ENCODE measurements at places on chromosomes 4 and X.

GRCh38 chr4:1997712-1998111 lies 11.1 kb downstream of the NELFA start:
- DNase-seq: no peak

GRCh38 chr4:36551697-36552214 lies 270.3 kb downstream of the DTHD1 start:
- DNase-seq: no peak

- no peak for DNase-seq
Observed at GRCh38 chrX:151880895-151881294, 31.8 kb upstream of the MAGEA4 start.

DNA sequence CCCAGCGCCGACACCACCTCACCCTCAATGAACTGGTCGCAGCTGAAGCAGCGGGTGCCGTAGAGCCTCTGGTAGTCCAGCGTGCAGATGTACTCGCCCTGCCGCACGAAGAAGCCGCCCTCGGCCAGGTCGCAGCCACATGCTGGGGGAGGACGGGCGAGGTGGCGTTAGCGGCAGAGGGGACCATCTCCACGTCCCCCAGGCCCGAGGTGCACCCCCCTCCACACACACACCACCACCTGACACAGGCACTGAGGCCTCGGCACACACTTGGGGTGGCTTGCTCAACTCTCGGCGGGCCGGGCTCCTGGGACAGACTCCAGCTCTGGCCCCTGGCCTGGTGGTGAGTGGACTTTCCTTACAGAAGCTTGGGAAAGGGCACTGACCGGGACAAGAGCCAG lies 61.5 kb downstream of the ABLIM2 start:
- DNase-seq: no peak

DNA sequence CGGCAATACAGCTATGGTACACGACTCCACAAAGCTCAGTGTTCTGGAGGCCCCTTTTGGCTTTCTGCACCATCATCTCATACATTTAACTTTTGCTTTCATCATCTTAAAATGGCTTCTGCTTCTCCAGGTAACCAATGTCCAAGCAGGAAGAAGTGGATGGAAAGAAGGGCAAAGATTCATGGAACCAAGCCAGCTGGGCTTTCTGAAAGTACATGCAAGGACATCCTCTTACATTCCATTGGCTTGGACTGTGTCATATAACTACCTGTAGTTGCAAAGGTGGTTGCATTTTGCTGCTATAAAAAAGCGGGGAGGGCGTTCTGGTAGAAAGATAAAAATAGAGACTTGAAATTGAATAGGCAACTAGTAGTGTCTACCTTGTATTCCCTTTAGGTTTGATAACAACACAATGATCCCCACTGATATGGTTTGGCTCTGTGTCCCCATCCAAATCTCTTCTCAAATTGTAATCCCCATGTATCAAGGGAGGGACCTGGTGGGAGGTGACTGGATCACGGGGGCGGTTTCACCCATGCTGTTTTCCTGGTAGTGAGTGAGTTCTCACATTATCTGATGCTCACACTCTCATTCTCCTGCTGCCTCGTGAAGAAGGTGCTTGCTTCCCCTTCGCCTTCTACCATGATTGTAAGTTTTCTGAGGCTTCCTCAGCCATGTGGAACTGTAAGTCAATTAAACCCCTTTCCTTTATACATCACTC lies 6.7 kb upstream of the FHIP1A start:
- DNase-seq: no peak

DNA sequence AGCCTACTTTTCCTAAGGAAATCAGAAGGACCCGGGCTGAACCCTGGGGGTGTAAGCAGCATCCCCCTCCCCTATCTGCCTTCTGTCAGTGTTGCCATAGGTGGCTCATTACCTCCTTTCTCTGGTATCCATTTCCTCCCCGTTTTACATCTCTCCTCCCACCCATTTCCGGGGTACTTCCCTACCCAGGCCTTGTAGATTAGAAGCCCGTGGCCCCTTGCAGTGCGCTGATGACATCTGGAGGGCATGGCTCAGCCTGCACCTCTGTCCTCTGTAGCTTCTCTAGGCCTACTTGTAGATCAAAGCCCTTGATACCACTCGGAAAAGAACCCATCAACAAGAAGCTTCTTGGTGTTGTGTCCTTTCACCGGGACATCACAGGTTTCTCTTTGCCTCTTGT lies 71.8 kb downstream of the NBDY start:
- no peak for DNase-seq

DNA sequence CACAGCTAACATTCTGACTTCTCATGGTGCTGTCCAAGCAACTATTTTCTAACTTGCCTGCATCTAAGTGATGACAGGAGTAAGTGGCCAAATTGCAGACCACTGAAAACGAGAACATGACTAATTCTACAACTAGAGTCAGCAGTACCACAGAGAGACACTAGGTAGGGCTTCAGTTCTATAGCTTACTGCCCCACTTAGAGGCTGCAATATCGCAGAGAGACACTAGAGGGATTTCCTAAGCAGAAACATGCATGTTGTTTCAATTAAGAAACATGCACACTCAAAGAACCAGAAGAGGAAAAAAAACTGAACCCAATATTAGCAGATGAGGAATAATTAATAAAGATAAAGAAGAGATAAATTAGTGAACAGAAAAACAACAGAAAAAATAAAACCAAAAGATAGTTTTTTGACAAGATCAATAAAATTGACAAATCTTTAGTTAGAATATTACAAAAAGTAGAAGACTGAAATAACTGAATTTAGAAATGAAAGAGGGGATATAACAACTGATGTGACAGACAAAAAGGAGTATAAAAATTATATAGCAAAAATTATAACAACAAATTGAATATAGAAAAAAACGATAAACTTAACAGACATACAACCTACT lies 100.8 kb downstream of the SPIN4 start:
- no peak for DNase-seq

- DNase-seq: no peak
Observed at GRCh38 chr4:15668566-15669435, 12.8 kb upstream of the FAM200B start.

DNA sequence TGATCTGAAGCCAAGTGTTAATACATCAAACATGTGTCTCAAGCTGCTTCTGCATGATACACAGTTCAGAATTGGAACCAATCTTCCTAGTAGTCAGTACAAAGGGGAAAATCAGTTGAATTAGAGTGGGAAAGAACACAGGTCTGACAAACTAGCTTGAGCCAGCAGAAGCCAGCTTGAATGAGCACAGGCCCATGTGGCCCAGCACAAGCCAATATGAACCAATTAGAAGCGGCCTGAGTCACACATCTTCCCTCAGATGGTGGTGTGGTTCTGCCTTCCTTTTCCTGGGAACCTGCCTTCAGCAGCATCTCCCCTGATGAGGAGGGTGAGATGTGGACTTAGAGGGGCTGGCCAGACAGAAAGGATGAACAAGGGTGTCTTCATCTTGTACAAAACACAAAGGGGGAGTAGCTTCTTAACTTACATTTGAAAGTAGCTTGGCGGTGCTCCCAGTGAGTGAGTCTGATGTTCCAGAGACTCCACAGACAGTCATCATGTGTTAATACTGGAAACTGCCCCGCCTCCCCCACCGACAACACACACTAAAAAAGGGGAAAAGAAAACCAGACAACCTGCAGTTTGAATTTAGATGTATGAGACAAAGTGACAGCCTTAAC lies 72.0 kb downstream of the FRMPD4 start:
- DNase-seq: no peak

- DNase-seq: no peak
Observed at GRCh38 chr4:122458625-122459024, 2.1 kb upstream of the IL2 start.

- DNase-seq: no peak
Observed at GRCh38 chr4:99947608-99948007, 1.2 kb upstream of the DNAJB14 start.

All from left forelimb (tissue), 1 donor.